NCI-H2081 (cell line): ENCODE measurements at places on chromosomes 11 and 22.

DNA sequence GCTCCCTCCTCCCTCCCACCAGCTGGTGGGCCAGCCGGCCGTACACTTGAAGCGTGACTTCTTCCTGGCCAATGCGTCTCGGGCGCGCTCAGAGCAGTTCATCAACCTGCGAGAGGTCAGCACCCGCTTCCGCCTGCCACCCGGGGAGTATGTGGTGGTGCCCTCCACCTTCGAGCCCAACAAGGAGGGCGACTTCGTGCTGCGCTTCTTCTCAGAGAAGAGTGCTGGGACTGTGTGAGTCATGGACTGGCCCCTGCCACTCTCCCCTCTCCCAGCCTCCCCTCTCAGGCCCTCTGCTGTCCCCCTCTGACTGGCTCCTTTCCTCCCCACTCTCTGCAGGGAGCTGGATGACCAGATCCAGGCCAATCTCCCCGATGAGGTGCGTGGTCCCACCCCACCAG is 24.7 kb downstream of the CAPN1 start:
- DNase-seq = no peak

GRCh38 chr22:35085621-35086020 is 19.7 kb downstream of the ISX start:
- no peak for DNase-seq

DNA sequence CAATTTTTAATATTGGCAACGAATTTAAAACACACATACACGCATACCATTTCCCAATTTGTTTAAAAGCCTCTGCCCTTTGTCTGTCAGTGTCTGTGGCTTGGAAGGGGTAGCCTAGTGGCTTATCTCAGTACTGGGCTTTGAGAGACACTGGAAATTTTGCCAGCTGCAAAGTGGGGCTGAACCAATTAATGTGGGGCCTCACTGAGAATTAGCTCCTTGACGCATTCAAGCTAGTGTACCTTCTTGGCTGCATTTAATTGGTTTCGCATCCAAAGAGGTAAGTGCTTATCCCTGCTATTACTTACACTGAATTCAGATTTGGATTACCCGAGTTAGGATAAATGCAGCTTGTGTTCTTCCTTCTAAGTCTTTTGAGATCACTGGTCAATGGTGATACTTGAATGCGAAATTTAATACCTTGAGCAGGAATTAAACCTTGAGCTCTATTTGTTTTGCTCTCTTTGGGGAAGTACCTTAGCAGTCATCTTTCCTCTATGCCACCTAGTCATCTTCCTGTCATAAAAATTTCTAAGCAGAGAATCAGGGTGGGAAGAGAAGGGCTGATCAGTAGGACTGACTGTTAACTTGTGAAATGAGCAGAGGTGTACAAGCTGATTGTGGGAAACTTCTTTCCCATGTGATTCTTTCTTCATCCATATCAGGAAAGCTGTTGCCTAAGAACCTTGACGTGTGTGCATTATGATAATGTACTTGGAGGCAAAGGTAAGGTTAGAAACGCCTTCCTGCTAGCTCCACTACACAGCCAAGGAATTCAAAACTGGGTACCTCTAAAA is 187.7 kb upstream of the E2F8 start:
- no peak for DNase-seq

- DNase-seq = no peak
These were observed 28.6 kb upstream of the SCGB1A1 start for GRCh38 chr11:62390237-62390636.

- DNase-seq = no peak
These were observed 66.1 kb downstream of the CHST1 start for GRCh38 chr11:45599161-45599943.

DNA sequence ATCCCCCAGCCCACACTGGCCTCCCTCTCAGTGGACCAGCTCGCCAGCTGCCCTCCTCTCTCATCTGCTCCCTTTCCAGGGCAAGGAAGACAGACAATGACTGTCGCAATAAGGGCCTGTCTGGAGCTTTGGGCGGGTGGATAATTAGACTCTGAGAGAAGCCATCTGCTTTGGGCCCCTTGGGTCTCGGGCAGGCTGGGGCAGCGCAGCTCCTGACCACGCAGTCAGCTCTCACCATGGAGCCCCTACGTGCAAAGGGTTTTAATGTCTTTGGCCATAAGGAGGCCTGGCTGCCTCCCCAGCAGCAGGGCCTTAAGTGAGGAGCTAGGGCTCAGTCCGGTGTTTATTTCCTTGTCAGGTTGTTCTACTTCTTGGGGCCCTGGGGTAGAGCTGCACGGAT is 153.9 kb downstream of the CHST1 start:
- DNase-seq = no peak
